ENCODE measurements at places on chromosomes 2 and 18.

GRCh38 chr2:71646028-71646427 is 192.7 kb downstream of the DYSF start:
- DNase-seq: no peak

GRCh38 chr18:24677011-24677410 is 216.6 kb downstream of the HRH4 start:
- no peak for DNase-seq

GRCh38 chr18:76437910-76438309 is 57.1 kb downstream of the ZNF516 start:
- DNase-seq: no peak

GRCh38 chr2:96344011-96344410 is 8.4 kb downstream of the NCAPH start:
- DNase-seq: no peak

GRCh38 chr2:50492477-50492851 is 539.5 kb downstream of the NRXN1 start:
- peak; percentile 47 for DNase-seq

DNA sequence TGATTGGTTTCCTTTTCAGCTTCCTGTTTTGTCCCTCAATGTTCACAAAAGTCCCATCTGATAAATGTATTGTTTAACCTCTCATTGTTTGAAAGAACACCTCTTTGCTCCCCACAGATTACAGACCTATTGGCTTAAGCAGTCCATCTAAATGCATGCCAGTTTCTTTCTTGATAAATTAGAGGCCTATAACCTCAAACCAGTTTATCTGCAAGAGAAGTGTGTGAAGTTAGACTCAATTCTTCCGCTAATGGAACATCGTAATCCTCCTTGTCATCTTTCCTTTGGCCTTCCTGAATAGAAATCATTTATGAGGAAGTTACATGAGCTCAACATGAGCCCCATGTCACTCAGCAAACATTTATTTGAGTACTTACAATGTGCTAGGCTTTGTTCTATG is 74.0 kb downstream of the FRZB start:
- no peak for DNase-seq

DNA sequence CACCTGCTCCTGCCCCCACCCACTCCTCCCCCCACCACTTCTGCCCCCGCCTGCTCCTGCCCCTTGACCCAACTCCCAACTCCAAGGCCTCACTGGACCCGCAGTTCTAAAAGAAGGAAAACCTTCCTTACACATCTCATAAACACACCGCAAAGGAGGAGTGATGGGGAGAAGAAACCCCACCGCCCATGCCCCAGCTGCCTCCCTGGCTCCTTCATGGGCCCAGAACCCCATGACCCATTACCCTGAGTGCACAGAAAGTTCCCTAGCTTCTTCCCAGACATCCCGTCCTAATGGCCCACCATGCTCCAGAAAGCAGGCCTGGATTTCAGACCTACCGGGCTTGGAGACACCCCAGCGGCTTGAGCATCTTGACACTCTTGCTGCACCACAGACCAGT is 17.8 kb upstream of the CNDP2 start:
- no peak for DNase-seq

GRCh38 chr2:30509716-30510115 is 62.7 kb downstream of the LCLAT1 start:
- no peak for DNase-seq

DNA sequence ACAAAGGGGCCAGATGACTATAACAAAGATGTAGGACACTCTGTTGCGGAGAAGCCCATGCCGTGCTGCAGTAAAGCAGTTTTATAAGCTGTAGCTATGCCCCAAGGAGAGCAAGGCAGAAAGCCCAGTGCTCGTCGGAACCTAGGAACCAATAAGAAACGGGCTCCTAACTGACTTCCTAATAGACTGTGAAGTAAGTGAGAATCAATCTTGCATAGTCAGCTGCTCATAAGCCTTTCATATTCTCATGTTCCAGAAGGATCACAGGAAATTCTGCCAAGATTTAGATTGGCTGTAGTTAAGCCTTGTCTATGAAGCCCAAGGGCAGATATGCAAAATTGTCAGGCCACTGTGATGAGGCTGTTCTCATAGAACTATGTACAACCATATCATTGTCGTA is 98.4 kb downstream of the RTTN start:
- no peak for DNase-seq

DNA sequence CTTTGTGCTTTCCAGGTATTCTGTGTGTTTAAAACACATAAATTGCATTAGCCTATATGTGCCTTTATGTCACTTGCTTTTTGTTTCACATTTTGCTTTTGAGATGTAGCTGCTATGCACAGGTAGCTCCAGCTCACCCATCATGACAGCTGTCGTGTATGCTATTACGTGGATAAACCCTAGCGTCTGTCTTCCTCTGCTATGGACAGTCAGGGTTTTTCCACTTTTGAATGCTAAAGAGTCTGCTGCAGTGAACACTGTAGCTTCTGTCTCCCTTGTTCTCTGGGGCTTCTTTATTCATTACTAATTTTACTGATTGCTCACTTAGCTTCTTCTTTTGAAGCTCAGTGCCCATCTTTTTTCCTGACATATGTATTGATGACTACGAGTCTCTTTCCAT is 24.7 kb upstream of the MBP start:
- no peak for DNase-seq

DNA sequence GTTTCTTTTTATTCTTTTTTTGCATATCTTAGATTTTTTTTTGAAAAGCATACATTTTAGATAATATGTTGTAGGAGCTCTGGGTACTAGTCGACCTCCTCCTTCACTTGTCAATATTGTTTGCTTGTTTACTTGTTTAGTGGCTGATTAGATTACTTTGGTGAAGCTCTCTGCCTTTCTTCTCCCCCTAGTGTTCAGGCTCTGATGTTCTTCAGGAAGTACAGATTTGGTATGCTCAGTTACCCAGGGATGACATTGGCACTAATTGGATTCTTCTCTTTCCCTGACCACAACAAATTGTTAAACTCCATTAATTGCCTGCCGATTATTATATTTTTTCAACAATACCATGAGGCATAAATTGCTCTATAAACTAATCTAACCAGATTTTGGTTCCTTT is 491.2 kb downstream of the SUCLG1 start:
- DNase-seq: no peak

DNA sequence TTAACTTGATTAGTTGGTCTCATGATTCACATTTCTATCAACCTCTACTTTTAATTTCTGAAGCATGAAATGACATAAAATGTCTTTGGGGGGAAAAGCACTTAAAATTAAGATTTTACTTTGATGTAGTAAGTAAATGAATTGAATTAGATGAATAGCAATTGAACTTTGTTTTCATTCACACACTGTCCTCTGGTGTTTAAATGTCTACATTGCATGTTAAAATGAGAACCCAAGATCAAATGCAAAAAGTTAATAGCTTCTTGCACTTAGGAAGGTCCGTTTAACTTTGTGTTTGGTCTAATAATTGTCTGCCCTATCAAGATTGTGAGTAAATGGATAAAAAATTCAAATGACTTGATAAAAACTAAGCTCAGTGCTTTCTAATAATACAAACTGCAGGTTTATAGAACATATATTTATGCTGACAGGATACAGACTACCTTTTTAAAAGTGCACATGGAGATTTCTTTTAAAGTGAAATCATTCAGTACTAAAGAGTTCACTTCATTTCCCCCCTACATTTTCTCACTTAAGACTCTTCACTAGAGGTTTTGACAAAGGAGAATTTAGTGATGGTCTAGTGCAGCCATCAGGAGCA is 156.2 kb upstream of the NABP1 start:
- no peak for DNase-seq

DNA sequence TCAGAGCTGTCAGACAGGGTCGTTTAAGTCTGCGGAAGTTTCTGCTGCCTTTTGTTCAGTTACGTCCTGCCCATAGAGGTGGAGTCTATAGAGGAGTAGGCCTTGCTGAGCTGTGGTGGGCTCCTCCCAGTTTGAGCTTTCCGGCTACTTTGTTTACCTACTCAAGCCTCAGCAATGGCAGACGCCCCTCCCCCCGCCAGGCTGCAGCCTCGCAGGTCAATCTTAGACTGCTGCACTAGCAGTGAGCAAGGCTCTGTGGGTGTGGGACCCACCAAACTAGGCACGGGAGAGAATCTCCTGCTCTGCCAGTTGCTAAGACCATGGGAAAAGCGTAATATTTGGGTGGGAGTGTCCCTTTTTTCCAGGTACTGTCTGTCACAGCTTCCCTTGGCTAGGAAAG is 86.5 kb downstream of the EFEMP1 start:
- no peak for DNase-seq

- DNase-seq: no peak
These were observed 148.7 kb downstream of the AGAP1 start for GRCh38 chr2:235642446-235643098.

DNA sequence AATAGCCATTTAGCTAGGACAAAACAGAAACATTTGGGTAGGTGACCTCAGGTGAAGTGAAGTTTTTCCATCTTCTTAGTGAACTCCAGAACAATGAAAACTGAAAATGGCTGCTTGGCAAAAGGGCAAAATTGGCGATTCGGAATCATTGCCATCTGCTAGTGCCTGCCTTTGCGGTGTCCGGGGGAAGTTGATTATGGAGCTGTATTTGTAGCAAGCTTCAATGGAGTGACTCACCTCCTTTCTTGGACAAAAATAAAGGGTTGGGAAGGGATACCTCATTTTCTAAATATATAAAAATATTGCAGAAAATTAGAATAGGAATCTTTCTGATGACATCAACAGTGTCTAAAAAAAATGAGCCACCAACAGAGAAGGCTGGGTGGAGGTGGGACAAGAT is 460.5 kb downstream of the TGIF1 start:
- DNase-seq: no peak

- no peak for DNase-seq
These were observed 42.0 kb downstream of the ATP6V1C2 start for GRCh38 chr2:10763461-10763800.

- DNase-seq: no peak
These were observed 1224.8 kb upstream of the ZEB2 start for GRCh38 chr2:145744541-145745386.

DNA sequence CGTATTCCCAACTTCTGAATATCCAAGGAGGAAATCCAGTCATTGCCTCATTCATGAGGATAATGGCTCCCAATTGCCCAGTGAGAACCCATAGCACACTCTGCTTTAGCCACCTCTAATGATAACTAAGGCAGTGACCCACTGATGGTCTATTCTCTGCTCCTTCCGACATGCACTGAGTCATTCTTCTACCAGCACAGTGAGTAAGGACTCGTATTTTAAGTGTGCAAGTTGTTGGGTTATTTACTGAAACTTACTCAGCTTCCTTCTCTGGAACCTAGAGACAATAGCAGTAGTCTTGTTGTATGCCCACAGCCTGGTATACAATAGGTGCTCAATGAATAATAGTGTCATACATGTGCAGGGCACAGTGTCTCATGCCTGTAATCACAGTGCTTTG is 81.1 kb upstream of the ZNF397 start:
- no peak for DNase-seq

- no peak for DNase-seq
These were observed 46.3 kb downstream of the MERTK start for GRCh38 chr2:111944531-111945210.

DNA sequence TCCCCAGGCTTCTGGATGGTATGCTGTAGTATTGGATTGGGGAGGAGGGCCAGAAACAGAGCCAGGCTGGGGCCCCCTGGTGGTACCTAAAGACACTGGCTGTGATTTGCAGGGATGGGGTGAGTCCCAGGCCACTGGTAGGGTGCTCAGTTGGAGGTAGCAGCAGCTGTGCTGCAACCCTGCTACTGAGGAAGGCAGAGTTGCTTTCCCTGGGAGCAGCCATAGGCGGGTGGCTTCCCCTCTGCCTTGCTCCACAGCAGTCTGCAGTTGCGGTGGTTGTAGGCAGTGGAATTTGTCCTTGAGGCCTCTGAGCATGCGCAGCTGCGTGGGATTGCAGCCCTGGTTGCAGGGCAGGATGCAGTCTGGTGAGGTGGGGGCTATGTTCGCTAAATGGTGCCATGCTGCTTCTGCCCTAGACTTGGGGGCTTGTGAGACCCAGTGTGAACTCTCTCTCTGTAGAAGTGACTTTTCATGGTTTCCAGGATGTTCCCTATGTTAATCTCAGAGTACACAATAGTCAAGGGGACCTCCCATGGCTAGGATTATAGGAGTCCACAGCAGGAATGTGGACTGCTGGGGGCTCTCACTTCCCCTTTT is 443.5 kb downstream of the XIRP2 start:
- DNase-seq: no peak

GRCh38 chr18:8238507-8238906 is 370.7 kb upstream of the RAB12 start:
- DNase-seq: no peak

- DNase-seq: no peak
These were observed 21.0 kb downstream of the KDSR start for GRCh38 chr18:63346031-63346430.

DNA sequence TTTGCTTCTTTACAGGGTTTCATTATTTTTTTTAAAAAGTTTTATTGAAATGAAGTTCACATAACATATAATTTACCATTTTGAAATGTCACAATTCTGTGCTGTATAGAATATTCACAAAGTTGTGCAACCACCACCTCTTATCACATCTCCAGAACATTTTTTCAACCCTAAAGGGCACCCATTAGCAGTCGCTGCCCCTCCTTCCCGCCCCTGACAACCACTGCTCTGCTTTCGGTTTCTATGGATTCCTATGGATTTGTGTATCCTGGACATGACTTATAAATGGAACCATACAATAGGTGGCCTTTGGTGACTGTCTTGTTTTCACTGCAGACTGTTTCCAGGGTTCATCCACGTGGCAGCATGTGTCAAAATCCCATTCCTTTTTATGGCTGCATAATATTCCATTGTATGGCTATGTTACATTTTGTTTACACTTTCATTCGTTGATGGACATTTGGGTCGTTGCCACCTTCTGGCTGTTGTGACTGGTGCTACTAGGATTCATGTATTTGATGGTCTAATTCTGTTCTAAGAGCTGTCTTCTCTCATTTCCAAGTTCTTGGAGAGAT is 52.6 kb downstream of the SH3BP4 start:
- DNase-seq: no peak

DNA sequence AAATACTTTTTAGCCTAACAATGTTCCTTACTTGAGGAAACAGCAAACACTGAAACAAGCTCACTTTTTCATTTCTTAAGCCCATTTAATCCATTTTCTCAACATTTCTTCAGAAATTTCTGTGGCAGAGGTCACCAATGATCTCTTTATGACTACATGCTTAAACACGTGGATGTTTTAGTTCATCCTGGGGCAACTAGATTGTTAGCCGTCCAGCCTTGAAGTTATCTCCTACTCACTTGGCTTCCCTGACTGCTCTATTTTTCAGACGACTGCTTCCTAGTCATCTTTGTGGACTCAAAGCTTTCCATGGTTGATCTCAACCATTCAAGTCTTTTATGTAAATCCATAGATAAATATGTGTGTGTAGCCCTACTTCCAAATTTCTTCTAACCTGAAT is 24.1 kb downstream of the CD302 start:
- no peak for DNase-seq
